ENCODE measurements at places on chromosomes 12 and 14.

DNA sequence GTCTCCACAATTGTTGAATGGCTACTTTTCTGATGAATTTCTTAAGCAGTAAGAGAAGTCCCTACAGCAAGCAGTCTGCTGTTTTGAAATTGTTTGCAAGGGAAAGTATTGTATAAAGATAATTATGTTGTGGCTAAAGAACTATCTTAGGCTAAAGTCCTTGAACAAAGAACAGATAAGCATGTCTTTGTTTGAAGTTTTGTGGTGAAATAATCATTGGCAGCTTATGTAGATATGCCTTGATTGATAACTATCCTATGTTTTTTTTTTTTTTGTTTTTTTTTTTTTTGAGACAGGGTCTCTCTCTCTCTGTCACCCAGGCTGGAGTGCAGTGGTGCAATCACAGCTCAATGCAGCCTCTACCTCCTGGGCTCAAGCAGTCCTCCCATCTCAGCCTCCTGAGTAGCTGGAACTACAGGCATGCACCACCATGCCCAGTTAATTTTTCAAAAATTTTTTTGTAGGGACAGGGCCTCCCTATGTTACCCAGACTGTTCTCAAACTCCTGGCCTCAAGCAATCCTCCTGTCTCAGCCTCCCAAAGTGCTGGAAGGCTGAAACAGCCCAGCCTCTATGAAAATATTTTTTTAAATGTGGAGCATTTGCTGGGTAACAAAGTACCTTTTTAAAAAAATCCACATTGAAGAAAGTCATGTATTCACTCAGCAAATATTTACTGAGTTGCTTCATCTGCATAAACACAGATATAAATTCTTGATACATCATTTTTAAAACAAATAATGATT, 80.8 kb downstream of the LLPH start:
- DNase-seq: no peak

DNA sequence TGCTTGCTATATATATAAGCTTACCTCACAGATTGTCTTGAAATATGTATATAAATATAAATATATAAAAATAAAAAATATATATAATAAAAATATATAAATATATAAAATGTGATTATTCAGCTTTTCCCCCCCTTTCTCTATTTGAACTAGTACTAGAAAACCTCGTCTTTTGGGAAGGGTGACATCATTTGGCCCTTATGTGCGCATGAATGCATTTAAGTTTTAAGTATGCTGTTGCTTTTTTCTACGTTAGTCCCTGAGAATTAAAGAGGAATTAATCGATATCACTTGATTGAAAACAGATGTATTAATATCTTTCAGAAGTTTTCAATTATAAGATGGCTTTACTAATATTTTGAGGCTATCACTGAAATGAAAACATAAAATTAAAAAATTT, 69.9 kb downstream of the RAD51B start:
- no peak for DNase-seq

- no peak for DNase-seq
These were observed 1.2 kb downstream of the NKX2-1 start for GRCh38 chr14:36518586-36519430.

DNA sequence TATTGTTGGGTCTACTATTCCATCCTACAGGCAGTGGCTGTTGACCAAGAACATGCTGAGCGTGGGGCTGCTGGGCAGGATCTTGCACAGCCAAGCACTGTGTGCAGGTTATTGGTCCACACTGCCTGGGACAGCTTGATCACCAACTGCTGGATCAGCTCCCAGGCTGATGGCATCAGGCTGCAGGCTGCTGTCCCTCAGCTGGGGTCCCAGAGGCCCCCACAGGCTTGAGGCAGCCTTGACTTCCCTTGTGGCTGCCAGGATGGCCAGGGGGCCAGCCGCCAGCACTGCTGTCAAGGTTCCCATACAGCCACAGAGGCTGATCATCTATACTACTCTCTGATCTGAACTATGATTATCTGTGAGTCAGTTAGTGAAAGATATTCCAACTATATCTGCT, 9.8 kb downstream of the OR2AP1 start:
- no peak for DNase-seq

DNA sequence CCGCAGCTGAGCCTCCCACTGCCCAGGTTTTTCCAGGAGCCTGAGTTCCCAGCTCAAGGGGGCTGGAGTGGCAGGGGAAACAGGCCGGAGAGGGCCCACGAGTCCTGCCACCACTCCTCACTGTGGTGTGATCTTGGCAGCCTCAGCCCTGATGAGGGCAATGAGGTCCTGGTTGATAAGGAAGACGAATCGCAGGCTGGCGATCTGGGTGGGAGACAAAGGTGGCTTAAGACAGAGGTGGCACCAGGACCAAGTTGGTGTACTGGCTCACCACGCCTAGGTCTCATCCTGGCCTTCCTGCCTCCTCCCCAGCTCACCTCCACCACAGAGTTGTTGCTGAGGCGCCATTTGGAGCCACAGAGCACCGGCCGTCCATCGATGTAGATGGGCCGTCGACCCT, 9.4 kb downstream of the MCRS1 start:
- no peak for DNase-seq

DNA sequence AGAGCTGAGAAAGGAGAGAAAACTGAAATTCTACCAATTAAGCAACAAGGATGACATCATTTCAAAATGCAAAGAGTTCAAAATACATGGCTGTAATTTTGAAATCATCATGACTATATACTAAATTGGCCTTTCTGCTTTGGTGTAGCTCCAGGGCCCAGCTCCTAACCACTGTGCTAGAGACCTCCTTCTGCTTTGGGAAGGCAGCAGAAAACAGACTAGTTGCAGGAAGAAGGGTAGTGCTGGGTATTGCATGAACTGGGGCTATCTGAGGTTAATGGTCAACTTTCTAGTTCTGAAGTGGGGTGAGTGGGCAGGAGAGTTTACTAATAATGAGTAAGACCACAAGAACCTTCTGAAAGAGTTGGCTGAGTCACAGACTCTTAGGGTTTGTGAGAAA, 66.2 kb downstream of the PTGER2 start:
- no peak for DNase-seq

- DNase-seq: no peak
These were observed 42.9 kb downstream of the FLRT2 start for GRCh38 chr14:85572845-85573244.
